NCI-H187 (cell line): ENCODE measurements at places on chromosomes 1 and 21.

DNA sequence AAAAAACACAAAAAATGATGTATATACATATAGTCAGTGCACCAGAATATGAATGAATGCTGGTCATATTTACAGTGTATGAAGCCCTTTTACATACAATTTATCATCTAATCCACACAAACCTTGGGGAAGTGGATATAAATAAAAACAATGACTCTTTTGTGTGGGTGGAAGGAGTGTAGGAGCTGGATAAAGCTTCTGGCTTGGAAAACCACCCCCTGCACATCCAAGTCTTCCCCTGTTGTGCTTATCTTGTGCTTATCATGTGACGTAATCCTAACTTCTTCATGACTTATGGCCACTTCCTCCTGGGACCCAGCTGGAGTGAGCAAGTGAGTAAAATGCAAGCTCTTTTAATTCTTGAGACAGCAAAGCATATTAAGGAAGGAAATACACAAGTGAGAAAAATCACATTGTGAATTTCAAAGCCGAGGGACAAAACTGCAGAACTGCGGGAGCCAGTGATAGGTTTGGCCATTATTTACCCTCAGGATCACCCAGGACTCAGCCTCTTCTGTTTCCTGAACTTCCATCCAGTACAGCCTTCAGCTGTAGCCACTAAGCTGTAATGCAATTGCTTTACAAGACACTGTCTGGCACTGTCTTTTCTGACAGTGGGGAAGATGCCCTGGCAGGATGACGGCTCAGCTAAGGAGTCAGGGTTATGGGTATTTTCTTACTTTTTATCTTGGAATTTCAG is 104.0 kb upstream of the PPM1J start:
- DNase-seq: no peak

DNA sequence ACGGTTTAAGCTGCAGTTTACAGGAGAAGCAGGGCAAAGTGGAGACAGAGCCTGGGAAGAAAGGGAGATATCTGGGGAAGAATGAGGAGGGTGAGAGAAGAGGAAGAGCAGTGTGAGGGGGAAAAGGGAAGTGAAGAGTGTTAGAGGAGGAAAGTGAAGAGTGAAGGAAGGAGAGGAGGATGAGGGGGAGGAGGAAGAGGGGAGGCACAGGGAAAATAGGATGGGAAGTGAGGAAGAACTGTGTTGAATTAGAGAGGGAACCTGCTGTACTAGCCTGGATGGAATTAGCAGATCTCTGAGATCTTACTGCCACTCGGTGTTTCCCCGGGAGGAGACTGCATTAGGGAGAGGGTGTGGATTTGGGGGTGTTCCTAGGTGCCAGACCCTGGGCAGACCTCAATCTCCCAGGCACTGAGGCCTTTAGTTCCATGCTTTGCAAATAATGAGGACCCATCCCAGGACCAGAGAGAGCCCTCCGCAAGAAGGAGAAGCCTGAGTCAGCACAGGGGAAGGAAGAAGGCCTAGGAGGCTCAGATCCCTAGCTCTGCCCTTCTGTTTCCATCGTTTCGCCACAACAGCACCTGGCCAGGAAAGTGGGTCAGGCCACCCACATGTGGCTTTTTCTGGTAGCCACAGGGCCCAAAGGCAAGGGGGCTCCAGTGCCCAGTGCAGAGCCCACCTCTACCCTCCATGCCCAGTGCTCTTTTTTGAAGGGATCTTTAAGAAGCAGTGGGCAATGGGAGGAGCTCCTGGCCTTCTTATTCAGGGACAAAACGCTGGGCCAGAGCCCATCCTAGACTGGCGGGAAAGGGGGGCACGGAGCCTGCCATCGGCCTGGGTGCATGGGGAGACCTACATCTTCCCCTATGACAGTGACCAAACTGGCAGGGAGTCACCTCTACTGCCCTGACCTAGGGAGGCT is 2.0 kb downstream of the LRRN2 start:
- no peak for DNase-seq

GRCh38 chr1:73623946-73624345 is 574.0 kb downstream of the LRRIQ3 start:
- no peak for DNase-seq

GRCh38 chr1:88800382-88801051 is 90.8 kb downstream of the GTF2B start:
- no peak for DNase-seq

GRCh38 chr21:36848730-36849274 is 117.7 kb downstream of the HLCS start:
- DNase-seq: no peak

GRCh38 chr21:43021756-43022600 is 47.6 kb downstream of the PKNOX1 start:
- no peak for DNase-seq

DNA sequence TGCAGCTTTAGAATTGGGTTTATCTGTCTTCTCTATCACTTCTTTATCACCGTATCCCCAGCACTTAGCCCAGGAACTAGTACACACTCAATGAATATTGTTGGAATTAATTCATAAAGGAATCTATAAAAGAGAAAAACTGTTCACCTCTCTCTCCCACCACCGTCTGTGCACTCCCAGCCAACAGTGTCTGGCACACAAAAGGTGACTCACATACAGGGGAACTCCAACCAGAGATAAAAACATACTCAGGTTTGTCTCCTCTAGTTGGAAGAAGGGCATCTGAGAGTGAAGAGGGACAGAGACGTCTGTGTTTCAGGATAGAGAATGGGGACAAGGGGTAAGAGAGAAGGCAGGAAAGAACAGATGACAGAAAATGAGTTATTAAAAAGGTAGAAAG is 10.0 kb downstream of the ITLN1 start:
- no peak for DNase-seq

GRCh38 chr1:4462831-4463484 is 191.5 kb upstream of the AJAP1 start:
- DNase-seq: no peak

DNA sequence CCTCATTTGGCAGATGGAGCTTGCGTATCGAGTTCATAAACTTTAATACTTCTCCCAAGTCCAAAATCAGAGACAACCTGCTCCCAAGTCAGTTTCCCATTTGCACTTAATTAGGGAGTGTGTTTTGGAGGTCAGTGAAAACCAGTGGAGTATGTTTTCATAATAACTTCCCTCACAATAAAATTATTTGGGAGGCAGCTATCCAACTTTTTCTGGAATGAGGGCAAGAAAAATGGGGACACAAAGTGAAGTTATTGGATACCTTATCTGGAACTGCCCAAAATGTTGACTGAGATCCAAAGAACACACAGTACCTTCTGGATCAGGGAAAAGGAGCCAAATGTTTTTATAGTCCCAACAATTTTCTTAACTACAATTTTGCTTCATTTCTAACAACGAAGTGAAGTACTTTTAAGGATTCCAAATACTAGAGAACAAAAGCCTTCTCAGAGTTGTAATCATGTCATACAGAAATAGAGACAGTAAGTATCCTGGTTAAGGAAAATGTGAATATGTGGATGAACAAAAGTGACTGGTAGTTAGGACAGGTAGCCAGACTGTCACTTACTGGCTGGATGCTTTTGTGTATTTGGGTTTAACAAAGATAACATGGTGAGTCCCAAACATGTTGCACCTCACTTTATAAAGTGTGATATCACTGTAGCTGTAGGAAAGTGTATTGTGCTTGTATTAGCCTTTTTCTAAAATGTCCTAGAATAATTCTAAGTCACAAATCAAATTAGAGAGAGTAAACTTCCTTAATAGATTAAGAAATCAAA is 325.0 kb downstream of the HLX start:
- no peak for DNase-seq

DNA sequence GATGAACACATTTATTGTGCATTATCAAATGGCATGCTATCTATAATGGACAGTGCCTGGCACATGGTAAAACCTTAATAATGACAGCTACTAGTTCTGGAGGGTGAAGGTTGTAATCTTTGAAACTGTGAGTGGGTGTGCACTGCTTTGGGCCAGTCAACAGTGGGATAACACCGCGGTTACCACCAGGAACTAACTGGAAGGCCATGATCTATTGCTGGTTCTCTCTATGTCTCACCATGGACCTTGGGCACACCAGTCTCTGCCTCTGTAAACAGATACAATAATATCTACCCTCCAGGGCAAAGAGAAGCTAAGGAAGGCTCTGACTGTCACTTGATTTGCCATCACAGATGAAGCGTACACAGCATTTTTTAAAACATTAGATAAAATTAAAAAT is 198.6 kb upstream of the ESRRG start:
- DNase-seq: no peak
